ENCODE measurements at places on chromosomes 7 and 10. TPM values are rescaled to one million over a fixed set of nuclear protein-coding genes. Genes with fewer than 3 reads are reported as not detected.

The TMEM236 gene
- 0.12 TPM for total RNA-seq

The AKR1B15 gene
- total RNA-seq: not detected

The MYOZ1 gene
- not detected for total RNA-seq

The AOAH gene
- total RNA-seq: 44.5 TPM

DNA sequence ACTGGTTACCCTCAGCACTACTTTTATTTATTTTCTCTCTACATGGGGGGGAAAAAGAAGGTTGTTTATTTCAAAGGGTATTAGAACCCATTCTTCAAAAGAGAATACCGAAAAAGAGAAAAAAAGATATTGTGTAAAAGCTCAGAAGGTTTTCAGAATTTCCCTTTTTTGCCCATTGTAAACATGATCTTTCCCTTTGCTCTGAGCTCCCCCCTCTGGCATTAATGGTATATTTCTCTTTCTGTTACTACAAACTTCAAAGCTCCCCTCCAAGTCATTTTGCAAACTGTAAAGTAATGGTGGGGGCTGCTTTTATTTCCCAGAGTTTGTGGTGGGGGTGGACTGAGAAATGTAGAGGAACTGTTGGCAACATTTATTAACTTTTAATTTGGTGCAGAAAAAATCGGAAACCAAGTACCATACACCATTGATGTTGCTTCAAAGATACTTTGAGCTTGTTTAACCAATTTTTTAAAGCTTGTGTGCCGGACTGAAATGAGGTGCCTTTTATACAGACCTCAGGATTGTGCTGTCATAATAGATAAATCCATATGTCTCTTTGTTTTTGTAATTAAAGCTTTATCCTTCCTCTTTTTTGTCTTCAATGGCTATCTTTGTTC, 181.5 kb downstream of the EXOC4 start:
- no peak overlapping the region for H3K27ac ChIP-seq
- no peaks in the 10 kb centered on the region for H3K4me1 ChIP-seq
- peaks cover 5% of the 10 kb centered on the region for H3K36me3 ChIP-seq
- H3K27me3 ChIP-seq: no peaks in the 10 kb centered on the region

DNA sequence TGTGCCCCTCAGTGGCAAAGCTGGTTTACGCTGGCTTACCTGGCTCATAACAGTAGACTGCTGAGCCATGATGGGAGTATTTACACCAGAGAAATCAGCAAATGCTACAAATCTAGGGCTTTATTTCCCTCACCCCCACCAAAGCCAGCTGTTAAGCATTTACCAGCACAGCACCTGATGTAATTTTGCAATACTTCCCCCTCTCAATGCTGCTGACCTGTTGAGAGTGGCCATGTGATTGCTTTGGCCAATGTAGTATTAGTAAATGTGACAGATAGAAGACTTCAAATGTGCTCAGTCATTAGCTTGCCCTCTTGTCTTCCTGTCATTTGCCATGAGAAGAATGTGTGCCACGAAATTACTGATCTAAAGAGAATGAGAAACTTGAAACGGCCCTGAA, 46.6 kb downstream of the HERPUD2 start:
- no peak for DNase-seq
- H3K27ac ChIP-seq: peak overlapping the region; percentile 17
- peaks cover 49% of the 10 kb centered on the region for H3K36me3 ChIP-seq
- H3K4me1 ChIP-seq: peaks cover 56% of the 10 kb centered on the region
- H3K27me3 ChIP-seq: no peaks in the 10 kb centered on the region

DNA sequence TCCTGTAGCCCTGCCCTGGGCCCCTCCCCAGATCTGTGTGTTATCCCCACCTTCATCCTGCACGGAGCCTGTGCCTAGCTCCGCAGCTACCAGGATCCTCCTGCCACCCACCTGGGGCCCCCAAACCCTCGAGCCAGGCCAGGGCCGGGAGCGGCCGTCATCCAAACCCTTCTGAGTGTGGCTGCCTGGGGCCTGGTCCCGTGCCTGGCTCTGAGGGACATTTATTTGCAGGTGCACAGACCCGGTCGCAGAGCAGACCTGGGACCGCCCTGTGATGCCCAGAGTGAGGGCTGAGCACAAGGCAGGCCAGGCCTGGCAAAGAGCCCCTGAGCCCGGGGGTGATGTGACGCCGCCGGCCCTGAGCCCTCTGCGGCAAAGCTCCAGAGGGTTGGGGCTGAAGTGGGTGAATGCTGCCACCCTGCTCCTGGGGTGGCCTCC, 27.4 kb upstream of the INPP5A start:
- no peaks in the 10 kb centered on the region for H3K4me1 ChIP-seq
- H3K27ac ChIP-seq: no peak overlapping the region
- no peaks in the 10 kb centered on the region for H3K36me3 ChIP-seq
- no peak for DNase-seq

DNA sequence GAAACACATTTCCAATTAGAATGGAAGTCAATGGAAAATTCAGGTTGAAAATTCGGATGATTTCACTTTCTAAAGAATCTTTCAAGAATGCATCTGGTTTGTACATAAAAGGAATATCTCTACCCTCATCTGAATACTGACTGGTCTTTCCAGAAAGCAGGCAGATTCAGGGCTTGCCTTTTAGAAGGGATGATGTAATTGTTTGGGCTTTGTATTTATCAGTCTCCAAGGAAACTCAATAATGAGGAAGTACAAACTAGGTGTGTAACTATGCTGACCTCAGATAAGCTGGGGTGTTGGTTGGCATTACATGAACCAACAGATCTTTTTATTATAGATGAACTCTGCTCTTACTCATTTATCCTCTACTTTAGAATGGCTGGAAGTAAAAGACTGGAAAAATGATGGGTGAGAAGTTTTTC, 24.1 kb downstream of the PDLIM1 start:
- H3K36me3 ChIP-seq: peaks cover 1% of the 10 kb centered on the region
- no peaks in the 10 kb centered on the region for H3K4me1 ChIP-seq
- H3K4me3 ChIP-seq: no peak overlapping the region

DNA sequence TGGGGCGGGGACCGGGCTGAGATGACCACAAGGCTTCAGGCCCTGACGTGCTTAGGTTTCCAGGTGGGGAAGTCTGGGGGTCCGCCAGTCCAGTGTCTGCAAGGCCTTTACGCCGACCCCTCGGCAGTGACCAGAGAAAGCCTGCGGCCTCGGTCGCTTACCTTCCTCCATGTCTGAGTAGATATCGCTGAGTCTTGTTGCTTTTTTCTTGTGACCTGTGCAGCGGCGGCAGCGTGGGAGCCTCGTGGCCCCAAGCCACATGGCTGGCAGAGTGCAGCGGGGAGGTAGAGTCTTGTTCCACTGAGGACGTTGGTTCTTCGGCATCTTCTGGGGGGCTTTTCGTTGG, 329 bp downstream of the NOLC1 start:
- H3K36me3 ChIP-seq: peaks cover 60% of the 10 kb centered on the region
- no peaks in the 10 kb centered on the region for H3K27me3 ChIP-seq
- peak overlapping the region; percentile 90 for H3K27ac ChIP-seq
- peak; percentile 68 for DNase-seq
- peak overlapping the region; percentile 96 for H3K4me3 ChIP-seq

DNA sequence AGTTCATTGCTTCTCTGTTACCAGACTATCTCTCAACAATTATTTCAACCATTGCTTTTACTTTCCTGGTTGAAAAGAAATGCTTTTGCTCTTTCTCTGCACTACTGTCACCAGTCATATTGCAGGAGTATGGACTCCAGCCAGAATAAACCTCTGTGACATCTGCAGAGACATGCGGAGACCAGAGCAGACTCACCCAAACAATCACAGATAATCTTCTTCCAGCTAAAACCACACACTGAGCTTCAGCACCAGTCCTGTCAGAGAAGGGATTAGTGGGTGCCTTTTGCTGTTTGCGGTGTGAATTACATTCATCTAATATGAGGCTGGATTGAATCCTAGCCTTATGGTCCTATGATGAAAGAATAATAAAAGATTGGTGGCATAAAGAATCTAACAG, 258.6 kb downstream of the CNTNAP2 start:
- no peaks in the 10 kb centered on the region for H3K36me3 ChIP-seq
- no peak for DNase-seq
- H3K4me1 ChIP-seq: no peaks in the 10 kb centered on the region
- H3K27me3 ChIP-seq: no peaks in the 10 kb centered on the region

- no peaks in the 10 kb centered on the region for H3K36me3 ChIP-seq
- H3K27ac ChIP-seq: no peak overlapping the region
- H3K4me1 ChIP-seq: no peaks in the 10 kb centered on the region
- no peak overlapping the region for H3K4me3 ChIP-seq
- no peaks in the 10 kb centered on the region for H3K27me3 ChIP-seq
Observed at GRCh38 chr7:47170516-47170915, 411.4 kb downstream of the TNS3 start.

- no peak overlapping the region for H3K4me3 ChIP-seq
- peaks cover 4% of the 10 kb centered on the region for H3K4me1 ChIP-seq
- peaks cover 18% of the 10 kb centered on the region for H3K27me3 ChIP-seq
- no peak for DNase-seq
- no peaks in the 10 kb centered on the region for H3K36me3 ChIP-seq
Observed at GRCh38 chr10:59624951-59625350, 84.7 kb downstream of the SLC16A9 start.

DNA sequence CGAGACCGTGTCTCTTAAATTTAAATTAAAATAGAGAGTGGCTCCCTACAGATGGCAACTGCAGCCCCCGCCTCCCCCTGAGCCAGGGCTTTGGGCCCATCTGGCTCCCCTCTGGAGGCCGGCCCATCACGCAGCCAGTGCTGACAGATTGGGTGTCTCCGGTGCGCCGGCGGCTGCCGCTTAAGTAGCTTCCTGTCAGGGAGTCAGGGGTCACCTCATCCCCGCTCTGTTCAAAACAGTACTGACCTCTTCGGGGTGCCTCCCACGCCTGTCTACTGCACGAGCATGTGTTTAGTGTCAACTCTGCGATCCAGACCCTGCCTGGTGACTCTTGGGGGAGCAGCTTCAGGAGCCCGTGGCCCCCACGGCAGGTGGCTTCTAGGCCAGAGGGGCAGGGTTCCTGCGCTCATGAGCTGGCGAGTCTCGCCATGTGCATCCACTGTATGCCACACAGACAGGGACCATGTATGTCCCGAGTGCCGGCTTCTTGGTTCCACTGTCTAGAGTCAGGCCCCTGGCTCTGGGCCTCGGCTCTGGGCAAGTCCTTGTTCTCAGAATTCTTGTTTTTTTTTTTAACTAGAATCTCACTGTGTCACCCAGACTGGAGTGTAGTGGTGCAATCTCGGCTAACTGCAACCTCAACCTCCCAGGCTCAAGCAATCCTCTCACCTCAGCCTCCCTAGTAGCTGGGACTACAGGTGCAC, 36.1 kb downstream of the KCTD7 start:
- no peak overlapping the region for H3K27ac ChIP-seq
- H3K4me1 ChIP-seq: no peaks in the 10 kb centered on the region
- DNase-seq: no peak
- H3K27me3 ChIP-seq: no peaks in the 10 kb centered on the region
- no peak overlapping the region for H3K4me3 ChIP-seq

- H3K27me3 ChIP-seq: peaks cover 2% of the 10 kb centered on the region
- no peaks in the 10 kb centered on the region for H3K4me1 ChIP-seq
- no peak overlapping the region for H3K27ac ChIP-seq
Observed at GRCh38 chr10:124157271-124157681, 63.9 kb upstream of the CHST15 start.

DNA sequence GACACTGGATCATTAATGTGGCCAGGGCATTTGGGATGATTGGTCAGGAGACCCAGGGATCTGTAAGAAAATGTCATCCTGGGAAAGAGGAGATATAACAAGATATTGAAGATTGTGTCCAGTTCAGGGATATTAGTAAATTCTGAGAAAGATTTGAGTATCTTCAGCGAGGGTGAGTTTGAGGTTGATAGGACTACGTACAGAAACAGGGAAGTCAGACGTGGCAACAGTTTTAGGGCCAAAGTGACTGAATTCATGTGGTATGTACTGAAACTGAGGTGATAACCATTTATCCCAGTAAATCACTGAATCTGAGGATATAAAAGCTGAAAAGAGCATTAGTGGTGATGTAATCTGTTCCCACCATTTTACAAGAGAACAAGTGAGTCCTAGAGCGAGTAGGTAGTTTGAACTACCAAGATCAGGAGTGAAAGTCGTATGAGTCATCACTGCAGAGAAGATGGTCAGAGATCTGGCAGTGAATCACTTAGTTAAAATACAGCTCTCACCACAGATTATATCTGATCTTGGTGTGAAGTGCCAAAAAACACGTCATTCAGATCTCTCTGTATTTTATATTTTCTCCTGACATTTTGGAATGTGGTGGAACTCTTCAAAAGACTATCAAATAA, 220.5 kb downstream of the CDK14 start:
- peaks cover 5% of the 10 kb centered on the region for H3K4me1 ChIP-seq
- no peak for DNase-seq
- no peak overlapping the region for H3K27ac ChIP-seq
- H3K4me3 ChIP-seq: no peak overlapping the region
- H3K36me3 ChIP-seq: no peaks in the 10 kb centered on the region

Measured in activated CD8-positive, alpha-beta memory T cell treated with anti-CD3 and anti-CD28 coated beads, Interleukin-2, amount 10 ng/mL, durations not matched to agents 7 days and 5 days (primary cell).